ENCODE measurements at places on chromosomes 5 and 9.

DNA sequence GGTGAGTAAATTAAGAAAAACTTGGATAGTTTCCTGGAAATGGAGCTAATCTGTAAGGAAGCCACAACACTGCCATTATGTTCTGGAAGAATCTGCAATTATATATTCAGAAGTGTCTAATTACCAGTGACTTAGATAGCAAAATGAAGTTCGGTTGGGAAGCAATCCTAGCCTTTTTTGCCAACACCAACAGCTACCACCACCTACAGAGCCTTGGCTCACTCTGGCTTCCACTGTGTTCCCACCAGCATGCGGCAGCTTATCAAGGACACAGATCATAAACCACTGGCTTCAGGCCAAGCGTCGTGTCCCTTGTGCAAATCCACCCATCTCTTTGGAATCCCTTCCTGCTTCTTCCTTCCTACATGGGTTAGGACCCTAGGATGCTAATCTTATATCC lies 118.0 kb upstream of the PCA3 start:
- no peaks in the 10 kb centered on the region for H3K27me3 ChIP-seq
- peak; percentile 20 for DNase-seq
- H3K4me3 ChIP-seq, result no peak overlapping the region
- H3K27ac ChIP-seq, result no peak overlapping the region
- no peaks in the 10 kb centered on the region for H3K36me3 ChIP-seq

DNA sequence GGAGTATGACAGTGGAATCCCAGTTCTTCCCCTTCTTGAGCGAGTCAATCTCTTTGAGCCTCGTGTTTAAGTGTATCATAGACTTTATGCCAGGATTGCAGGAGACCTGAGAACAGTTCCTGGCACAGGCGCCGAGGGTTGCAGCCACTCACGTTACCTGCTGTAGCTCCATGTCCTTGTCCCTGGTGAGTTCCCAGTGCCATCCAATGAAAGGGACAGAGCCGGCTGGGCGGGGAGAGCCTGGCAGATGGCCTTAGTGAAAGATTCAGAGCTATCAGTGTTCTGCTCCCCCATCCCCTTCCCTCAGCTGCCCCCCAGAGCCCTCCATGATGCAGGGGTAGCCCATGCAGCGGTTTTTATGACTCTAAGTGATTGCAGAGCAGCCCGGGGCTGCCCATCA lies 554.0 kb downstream of the BNC2 start:
- H3K27me3 ChIP-seq, result no peaks in the 10 kb centered on the region
- no peaks in the 10 kb centered on the region for H3K36me3 ChIP-seq
- no peak for DNase-seq
- H3K4me1 ChIP-seq, result peaks cover 4% of the 10 kb centered on the region
- no peak overlapping the region for H3K27ac ChIP-seq

DNA sequence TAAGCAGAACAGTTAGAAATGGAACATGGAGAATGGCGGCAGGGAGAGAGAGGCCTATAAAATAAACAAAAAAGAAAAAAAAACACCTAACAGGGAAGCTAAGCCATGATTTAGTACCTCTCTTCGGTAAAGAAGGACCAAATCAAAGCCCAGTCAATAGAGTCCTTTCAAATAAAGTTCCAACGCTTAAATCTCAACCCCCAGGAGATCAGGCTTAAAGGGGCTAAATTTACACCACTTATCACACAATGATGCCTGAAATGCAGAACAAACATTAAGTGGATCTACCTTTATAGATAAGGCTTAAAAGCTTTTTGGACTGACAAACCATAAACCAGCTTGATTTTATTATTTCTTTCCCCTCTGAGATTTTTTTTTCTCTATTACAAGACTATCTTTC lies 66.3 kb downstream of the PRELID2 start:
- no peak overlapping the region for H3K27ac ChIP-seq
- no peaks in the 10 kb centered on the region for H3K36me3 ChIP-seq
- no peak for DNase-seq
- no peak overlapping the region for H3K4me3 ChIP-seq
- H3K4me1 ChIP-seq, result no peaks in the 10 kb centered on the region
- no peaks in the 10 kb centered on the region for H3K27me3 ChIP-seq

GRCh38 chr9:18921366-18922075 lies 111.5 kb downstream of the SAXO1 start:
- H3K4me1 ChIP-seq, result peaks cover 26% of the 10 kb centered on the region
- H3K27ac ChIP-seq, result no peak overlapping the region
- H3K4me3 ChIP-seq, result no peak overlapping the region
- no peaks in the 10 kb centered on the region for H3K36me3 ChIP-seq

GRCh38 chr9:134932171-134932570 lies 14.5 kb upstream of the FCN1 start:
- no peaks in the 10 kb centered on the region for H3K36me3 ChIP-seq
- peaks cover 37% of the 10 kb centered on the region for H3K27me3 ChIP-seq
- no peak for DNase-seq
- H3K27ac ChIP-seq, result no peak overlapping the region
- H3K4me3 ChIP-seq, result no peak overlapping the region

DNA sequence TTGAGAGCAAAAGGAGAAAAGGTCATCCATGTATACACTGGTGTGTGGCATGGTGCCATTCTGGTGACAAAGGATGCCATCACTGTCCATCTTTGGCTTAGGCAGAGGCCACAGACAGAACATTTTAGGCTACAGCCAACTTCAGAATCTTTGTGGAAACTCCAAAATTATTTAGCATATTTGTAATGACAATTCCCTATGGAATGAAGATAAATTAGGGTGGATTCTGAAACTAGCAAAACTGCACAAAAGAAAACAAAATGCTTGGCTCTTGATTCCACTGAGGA lies 92.5 kb downstream of the FBXW11 start:
- DNase-seq, result peak; percentile 46
- H3K4me3 ChIP-seq, result no peak overlapping the region
- peaks cover 17% of the 10 kb centered on the region for H3K4me1 ChIP-seq

DNA sequence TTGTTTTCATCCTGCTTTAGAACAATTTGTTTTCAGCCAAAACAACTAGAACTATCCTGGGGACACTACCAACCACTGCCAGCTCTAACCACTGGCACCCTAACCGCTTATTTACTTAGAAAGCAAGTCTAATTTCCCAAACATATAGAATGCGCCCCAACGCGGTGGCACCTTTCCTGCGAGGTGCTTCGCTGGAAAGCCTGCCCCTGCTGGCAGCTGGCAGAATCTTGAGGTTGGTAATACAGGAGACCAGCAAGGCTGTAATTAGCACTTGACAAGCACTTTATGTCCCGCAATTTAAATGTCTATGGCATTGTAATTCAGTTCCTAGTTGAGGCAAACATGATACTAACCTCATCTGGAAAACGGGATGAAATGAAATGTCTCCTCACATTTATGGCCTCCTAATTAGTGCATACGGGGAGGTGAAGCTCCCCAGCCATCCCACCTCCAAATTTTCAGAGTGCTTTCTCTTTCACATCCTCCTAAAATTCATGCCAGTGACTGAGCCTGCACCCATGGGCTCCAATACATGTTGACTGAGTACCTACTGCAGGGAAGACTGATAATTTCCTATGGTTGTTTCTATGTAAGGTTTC lies 30.4 kb downstream of the GABBR2 start:
- H3K36me3 ChIP-seq, result no peaks in the 10 kb centered on the region
- DNase-seq, result peak; percentile 41
- H3K4me1 ChIP-seq, result no peaks in the 10 kb centered on the region
- H3K27ac ChIP-seq, result no peak overlapping the region
- H3K27me3 ChIP-seq, result no peaks in the 10 kb centered on the region

DNA sequence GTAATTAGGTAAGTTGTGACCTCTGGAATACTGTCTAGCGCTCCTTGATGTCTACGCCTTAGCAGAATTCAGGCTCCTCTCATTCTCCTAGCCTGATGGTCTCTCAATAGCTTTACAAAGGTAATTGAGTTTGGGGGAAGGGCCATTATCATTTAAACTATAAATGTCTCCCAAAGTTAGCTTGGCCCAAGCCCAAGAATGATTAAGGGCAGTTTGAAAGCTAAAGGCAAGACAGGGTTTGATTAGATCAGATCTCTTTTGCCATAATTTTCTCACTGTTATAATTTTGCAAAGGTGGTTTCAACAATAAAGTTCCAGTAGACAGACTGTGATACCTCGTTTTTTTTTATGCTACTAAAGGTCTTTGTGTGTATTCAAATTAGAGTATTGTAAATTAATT lies 3.7 kb upstream of the SLC30A5 start:
- DNase-seq, result no peak
- H3K4me3 ChIP-seq, result no peak overlapping the region
- H3K27ac ChIP-seq, result no peak overlapping the region
- H3K4me1 ChIP-seq, result peaks cover 2% of the 10 kb centered on the region

DNA sequence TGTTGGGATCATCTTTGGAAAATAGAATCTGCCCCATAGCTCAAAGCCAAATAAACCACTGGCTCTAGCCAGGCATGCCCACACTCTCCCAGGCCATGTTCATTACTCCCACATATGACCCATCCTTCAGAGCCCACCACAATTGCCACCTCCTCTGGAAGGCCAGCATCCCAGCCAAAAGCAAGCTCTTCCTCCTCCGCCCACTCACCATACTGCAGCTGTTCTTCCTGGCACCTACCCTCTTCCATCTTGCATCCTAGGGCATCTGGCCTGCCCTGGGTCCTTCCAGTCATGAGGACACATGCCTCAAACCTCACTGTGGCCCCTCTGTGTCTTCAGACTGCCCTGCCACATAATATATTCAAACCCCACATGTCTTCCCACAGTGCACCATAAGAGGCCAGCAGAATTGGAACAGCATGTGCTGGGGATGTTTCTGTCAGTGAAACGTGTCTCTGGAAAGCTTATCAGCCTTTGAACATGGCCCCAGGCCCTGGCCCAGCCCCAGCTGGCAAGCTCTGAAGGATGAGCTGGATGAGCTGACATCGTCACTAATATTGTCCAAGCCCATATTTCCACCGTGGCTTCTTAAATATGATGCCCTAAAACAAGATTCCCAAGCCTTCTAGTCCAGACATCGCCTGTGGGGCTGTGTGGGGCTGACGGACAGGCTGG lies 230.8 kb downstream of the AGTPBP1 start:
- no peak overlapping the region for H3K4me3 ChIP-seq
- no peak overlapping the region for H3K27ac ChIP-seq
- no peak for DNase-seq

DNA sequence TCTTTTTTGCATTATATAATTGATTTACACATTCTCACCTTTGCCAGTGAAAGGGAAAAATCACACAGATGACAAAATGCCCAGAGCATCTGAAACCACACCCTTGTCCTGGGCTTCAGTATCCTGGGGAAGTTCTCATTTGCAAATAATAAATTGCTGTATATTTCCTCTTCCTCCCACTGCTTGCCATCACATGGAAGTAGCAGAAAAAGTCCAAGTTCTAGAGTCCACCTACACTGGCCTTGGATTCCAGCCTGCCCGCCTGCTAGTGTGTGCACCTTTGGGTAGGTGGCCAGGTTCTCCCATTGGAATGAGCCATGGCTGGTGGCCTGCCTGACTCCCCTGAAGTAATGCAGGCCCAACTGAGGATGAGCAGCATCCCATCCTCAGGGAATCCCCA lies 149.4 kb downstream of the GADD45G start:
- H3K27me3 ChIP-seq, result no peaks in the 10 kb centered on the region
- no peak overlapping the region for H3K4me3 ChIP-seq
- H3K4me1 ChIP-seq, result no peaks in the 10 kb centered on the region
- no peak for DNase-seq

- no peaks in the 10 kb centered on the region for H3K36me3 ChIP-seq
- no peak for DNase-seq
- H3K4me3 ChIP-seq, result no peak overlapping the region
- H3K27ac ChIP-seq, result no peak overlapping the region
- no peaks in the 10 kb centered on the region for H3K4me1 ChIP-seq
Observed at GRCh38 chr9:20462410-20462809, 159.9 kb downstream of the MLLT3 start.

- peaks cover 23% of the 10 kb centered on the region for H3K27me3 ChIP-seq
- no peak overlapping the region for H3K4me3 ChIP-seq
- no peak overlapping the region for H3K27ac ChIP-seq
- no peak for DNase-seq
- no peaks in the 10 kb centered on the region for H3K36me3 ChIP-seq
Observed at GRCh38 chr5:107380654-107381053, 290.1 kb downstream of the EFNA5 start.

DNA sequence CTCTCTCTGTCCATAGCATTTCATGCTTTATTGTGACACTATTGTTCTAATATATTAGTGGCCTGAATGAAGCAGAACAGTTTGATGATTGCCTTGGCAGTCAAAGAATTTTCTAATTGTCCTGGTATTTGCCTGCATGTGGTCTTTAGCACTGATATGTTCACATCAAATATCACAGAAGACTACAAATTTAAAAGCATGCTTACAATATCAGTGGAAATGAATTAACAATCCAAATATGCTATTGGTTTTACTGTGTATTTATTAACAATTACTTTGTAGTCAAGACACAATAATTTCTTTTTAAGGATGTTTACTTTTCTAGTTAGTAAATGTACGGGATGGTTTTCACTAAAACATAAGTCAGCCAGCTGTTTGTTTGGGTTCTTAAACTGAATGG lies 18.3 kb downstream of the EFNA5 start:
- H3K36me3 ChIP-seq, result no peaks in the 10 kb centered on the region
- no peak for DNase-seq
- H3K4me3 ChIP-seq, result no peak overlapping the region
- H3K27ac ChIP-seq, result no peak overlapping the region
- no peaks in the 10 kb centered on the region for H3K27me3 ChIP-seq

- H3K36me3 ChIP-seq, result peaks cover 7% of the 10 kb centered on the region
- peaks cover 42% of the 10 kb centered on the region for H3K4me1 ChIP-seq
- no peak overlapping the region for H3K4me3 ChIP-seq
- peak overlapping the region; percentile 66 for H3K27ac ChIP-seq
Observed at GRCh38 chr9:110950041-110950645, 88.1 kb downstream of the LPAR1 start.

DNA sequence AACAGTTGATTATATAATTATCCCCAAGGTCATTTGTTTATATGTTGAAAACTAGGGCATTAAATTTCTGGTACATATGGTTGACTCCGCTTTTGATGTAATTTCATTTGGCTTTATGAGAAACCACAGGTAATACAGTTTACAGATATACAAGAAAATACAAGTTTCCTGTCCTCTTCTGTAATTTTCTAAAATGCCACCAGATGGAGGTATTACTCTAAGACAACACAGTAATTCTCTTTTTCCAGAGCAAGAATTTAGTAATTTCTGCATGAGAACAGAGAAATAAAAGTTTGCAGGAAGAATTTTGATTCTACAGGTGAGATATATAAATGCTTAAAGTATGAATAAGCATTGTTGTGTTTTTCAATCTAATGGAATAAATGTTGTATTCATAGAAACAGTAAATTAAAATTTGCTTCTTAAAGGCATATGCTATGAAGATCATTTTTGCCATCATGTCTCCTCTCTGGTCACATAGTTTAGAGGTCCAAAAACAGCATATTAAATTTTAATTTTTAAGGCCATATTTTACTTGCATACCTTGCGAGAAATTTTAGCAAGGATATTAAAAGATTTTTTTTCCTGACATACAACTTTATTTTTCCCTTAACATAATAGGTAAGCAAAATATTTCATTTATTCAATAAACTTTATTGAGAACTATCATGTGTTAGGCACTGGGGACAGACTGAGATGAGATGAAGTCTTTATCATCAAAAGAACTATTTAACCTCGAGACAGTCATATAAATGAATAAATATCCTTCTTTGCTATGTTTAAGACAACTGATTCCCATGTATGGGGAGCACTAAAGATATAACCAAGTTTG lies 22.7 kb downstream of the CHD1 start:
- peaks cover 22% of the 10 kb centered on the region for H3K4me1 ChIP-seq
- no peak overlapping the region for H3K4me3 ChIP-seq
- H3K36me3 ChIP-seq, result peaks cover 21% of the 10 kb centered on the region
- H3K27ac ChIP-seq, result no peak overlapping the region

GRCh38 chr9:34035656-34036055 lies 13.0 kb downstream of the UBAP2 start:
- H3K27me3 ChIP-seq, result no peaks in the 10 kb centered on the region
- no peak for DNase-seq
- H3K4me1 ChIP-seq, result no peaks in the 10 kb centered on the region
- no peak overlapping the region for H3K27ac ChIP-seq
- no peaks in the 10 kb centered on the region for H3K36me3 ChIP-seq
- H3K4me3 ChIP-seq, result no peak overlapping the region

All from GM23248 (cell line).